ENCODE measurements at places on chromosomes 7 and 10.
A peak's percentile ranks its signal among the peaks of the same experiment; 100 is the strongest.

DNA sequence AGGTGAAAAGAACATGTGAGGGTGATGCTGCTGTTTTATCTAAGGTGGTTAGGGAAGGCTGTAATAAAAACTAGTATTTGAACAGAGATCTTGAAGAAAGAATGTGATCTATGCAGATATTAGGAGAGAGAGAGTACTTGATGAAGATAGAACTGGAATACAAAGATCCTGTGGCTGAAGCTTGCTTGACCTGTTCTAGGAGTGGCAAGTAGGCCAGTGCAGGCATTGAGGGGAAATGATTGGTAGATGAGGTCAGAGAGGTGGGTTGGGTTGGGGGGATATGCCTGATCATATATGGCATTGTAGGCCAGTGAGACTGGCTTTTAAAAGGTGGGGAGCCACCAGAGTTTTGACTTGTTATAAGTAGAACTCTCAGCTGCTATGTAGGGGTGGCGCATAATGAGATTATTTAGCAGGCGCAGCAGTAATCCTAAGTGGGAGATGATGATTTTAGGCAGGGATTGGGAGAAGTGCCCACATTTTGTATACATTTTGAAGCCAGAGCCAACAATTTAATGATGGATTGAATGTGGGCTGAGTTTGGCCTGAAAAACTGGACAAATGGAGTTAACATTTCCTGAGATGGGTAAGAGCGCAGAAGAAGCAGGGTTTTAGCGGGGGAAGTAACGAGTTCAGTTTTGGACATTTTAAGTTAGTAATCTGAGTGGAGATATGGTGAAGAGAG is 8.2 kb downstream of the CCSER2 start:
- DNase-seq: no peak

DNA sequence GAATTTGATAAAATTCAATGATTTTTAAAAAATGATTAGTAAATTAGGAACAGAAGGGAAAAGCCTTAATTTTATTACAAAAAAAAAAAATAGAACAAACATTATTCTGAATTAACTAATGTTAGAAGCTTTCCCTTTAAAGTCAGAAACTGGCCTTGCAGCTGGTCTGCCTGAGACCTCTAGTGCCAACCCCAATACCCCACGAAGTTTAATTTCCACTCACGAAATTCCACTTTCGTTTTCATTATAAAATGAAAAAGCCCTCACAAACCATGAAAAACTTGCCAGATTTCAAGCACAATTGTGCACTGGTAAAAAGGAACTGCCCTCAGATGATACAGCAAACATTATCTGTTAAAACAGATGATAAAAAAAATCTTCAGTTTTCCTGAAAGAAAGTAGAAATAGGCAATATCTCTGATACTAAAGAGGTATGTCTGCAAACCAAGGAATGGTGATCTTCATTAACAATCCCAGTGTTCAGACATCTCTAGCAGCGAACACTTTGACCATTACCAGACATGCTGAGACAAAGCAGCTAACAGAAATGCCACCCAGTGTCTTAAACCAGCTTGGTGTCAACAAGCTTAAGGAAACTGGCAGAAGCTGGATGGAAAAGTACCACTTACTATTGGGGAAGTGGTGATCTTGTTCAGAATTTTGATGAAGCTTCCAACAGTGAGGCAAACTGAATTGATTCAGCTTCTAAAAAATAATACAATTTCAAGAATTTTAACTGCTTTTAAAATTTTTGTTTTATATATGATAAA is 80.2 kb downstream of the PALS2 start:
- no peak for DNase-seq

- DNase-seq: no peak
These were observed 24.6 kb upstream of the NAMPT start for GRCh38 chr7:106309362-106309761.

GRCh38 chr10:60952846-60953220 is 8.8 kb upstream of the RHOBTB1 start:
- DNase-seq: no peak

DNA sequence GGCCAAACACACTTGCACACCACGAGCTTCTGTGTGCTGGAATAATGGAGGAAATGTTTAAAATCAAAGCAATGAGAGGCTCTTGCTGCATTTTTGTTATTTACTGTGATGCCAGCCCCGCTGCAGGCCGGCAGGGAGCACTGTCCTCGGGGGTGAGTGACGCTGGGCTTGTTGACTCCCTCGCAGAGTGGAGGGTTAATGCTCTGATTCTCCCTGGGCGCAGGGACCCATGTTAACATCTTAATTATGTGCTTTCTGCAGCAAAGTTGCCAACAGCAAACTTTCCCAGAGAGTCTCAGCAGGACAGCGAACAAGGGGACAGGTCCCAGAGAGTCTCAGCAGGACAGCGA is 22.9 kb downstream of the SCART1 start:
- no peak for DNase-seq

GRCh38 chr10:27620430-27621397 is 116.6 kb downstream of the RAB18 start:
- no peak for DNase-seq

DNA sequence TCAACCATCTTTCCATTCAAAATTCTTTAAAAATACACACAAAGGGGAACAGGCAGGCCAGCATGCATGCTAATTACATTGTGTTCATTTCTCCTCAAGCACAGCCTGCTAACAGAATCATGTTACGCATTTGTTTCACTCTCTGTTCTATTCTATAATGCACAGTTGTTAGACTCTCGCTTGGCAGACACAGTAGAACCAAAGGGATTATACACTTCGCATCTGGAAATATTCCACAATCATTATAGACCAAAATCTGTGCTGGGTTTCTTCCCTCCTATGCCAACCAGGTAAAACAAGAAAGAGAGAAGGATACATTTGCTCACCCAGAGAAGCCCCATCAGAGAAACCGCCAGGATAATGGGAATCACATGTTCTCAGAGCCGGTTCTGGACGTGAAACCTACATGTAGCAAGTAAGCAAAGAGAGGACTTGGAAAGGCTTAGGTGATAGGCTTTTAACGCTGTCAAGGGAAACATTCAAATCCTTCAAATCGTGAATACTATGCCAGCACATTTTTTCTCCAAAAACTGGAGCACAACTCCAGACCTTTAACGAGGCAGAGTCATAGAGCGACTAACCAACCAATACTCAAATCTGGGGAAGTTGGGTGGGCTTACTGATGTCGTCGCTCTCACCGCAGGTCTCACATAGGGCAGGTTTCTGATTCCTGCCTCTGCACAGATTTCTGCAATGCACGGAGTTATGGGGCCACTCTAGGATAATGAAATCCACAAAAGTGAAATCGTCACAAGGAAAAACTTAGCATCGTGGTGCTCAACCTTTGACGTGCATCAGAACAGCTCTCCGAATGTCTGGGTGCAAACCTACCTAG is 380.5 kb upstream of the AUTS2 start:
- DNase-seq: no peak

- DNase-seq: no peak
These were observed 11.5 kb downstream of the TACR2 start for GRCh38 chr10:69405221-69405620.

GRCh38 chr10:102988404-102989314 is 70.6 kb downstream of the CNNM2 start:
- no peak for DNase-seq

DNA sequence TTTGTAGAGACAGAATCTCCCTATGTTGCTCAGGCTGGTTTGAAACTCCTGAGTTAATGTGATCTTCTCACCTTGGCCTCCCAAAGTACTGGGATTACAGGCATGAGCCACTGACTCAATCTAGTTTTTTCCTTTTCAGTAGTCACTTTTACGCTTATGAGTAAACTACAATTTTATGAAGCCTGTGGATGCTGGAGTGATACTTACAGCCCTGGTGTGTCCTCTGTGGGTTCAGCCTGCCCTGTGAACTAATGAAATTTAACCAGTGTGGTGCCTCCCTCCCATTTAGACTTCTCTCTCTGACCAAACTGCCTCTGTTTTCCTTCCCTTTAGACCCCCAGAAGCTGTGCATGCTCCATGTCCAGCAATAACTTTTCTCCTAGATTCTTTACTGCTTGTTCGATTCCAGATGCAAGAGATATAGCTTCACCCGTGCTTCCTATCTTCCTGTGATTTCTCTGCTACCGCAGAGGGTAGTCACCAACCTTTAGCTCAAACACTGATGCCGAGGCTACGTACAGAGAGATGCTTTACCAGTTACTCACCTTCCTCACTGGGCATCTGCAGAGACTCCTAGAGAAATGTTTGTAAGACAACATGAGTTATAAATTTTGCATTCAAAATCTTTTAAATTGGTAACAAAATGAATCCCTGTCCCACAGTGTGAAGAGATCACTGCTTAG is 90.8 kb downstream of the KIAA1217 start:
- peak; percentile 21 for DNase-seq

GRCh38 chr7:137962875-137963507 is 38.9 kb downstream of the CREB3L2 start:
- no peak for DNase-seq

Data from RCC 7860 (cell line).